CD4-positive, alpha-beta T cell treated with Interferon gamma for 1 hour (primary cell): ENCODE measurements at places on chromosomes 2 and 18.

DNA sequence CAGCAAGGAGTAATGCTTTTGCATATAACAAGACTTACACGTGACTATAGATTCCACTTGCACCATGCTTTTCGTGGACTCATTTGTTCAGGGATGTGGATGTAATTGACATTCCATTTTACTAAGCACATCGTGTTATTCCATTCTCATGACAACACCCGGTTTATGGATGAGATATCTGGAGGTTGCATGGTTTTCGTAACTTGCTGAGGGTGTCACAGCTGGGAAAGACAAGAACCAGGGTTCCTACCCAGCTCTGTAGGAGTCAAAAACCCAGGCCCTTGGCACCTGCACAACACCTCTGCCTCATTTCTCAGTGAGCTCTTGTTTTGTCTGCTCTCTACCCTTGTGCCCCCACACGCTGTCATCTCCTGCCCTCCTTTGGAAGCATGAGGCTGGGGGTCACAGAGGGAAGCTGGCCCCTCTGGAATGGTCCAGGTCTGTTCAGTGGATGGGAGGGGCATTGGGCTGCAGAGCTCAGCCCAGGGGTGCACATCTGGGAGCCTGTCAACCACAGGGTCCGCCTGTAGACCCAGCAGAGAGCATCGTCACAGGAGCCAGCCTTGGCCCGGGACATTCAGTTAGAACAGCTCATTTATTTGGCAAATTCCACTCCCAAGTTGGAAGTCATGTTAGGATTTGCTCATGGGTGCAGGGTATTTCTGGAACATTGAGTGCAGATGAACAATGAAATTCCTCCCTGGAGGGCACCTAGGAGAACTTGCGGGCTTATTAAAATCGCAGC is 120.1 kb upstream of the TWIST2 start:
- DNase-seq: no peak

DNA sequence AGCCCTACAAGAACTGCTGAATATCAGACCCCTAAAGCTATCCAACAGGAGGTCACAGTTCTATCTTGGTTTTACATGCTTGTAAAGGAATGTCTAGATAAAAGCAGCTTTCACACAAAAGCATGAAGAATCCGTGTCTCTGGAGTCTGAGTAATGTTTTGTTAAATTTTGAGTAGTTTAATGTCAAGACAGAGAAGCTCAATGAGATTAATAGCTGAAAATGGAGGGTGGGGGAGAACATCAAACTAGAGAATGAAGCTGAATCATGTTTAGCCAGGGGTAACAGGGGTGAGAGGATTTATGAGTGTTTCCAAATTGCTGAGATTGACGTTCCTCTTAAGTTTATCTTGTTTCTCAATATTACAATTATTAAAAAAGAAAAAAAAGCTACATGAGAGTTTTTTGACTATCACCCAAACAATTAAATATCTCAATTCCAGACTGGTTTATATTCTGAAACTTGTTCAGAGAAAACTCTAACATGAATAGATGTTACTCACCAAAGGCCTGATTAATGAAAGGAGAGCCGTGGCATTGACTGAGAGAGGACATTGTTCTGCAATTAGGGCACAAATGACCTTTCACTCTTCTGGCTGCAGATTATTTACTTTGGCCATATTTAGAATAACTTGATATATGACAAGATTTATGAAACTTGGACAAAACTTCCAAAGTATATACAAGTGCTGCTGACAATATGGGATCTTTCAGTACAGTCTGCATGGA is 266.4 kb upstream of the ETAA1 start:
- no peak for DNase-seq

GRCh38 chr2:211162911-211163310 is 606.5 kb downstream of the CPS1 start:
- no peak for DNase-seq

DNA sequence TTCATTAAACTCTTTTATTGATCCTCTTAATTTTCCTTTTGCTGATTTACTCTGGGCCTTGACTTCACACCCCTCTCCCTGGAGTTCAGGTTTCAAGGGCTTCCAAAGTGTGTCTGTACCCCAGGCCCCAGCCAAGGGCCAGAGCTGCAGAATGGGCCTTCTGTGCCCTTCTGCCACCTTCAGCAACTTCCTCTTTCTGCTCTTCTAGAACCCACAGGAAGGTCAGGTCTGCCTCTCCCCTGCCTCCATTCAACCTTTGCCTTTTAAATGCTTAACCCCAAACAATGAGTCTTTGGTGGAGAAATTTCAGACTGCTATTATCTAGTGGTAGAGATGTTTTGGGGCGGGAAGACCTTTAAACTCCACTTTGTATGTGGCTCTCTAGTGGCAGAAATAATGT is 63.1 kb downstream of the TSN start:
- DNase-seq: no peak

GRCh38 chr2:218870984-218871344 is 9.7 kb upstream of the WNT10A start:
- DNase-seq: no peak
